ACHN (cell line): ENCODE measurements at places on chromosomes 3 and 15.

DNA sequence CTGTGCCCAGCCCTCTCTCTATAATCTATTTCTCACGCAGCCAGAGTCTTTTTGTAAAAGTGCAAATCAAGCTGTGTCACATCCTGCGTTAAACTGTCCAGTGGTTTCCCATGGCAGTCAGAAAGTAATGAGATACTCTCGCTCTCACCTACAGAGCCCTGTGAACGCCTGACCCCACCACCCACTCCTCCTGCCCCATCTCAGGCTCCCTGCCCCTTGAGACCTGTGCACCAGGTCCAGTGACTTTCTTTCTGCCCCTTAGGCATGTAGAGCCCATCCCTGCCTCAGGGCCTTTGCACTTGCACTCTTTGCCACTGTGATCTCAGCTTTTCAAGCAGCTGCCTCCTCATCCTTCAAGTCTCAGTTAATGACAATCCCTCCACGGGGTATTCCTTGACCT lies 58.3 kb upstream of the RASGRP1 start:
- no peak for DNase-seq

DNA sequence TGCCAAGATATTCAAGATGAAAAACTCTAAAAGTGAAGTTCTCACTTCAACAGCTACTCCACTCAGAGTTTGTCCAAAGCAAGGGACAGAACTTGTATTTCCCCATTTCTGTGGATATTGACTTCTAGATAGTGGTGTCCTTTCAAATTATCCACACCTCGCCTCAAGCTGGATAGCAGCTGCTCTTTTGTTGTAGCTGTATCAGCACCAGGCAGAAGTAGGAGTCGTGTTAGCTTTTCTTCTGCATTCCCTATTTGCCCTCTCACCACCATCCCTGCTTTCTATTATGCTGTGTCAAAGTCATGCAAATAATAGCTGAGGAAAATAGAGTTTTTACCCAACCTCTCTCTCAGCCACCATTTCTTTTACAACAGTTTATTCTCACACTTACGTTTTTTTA lies 303.8 kb downstream of the EPHA3 start:
- DNase-seq, result no peak

DNA sequence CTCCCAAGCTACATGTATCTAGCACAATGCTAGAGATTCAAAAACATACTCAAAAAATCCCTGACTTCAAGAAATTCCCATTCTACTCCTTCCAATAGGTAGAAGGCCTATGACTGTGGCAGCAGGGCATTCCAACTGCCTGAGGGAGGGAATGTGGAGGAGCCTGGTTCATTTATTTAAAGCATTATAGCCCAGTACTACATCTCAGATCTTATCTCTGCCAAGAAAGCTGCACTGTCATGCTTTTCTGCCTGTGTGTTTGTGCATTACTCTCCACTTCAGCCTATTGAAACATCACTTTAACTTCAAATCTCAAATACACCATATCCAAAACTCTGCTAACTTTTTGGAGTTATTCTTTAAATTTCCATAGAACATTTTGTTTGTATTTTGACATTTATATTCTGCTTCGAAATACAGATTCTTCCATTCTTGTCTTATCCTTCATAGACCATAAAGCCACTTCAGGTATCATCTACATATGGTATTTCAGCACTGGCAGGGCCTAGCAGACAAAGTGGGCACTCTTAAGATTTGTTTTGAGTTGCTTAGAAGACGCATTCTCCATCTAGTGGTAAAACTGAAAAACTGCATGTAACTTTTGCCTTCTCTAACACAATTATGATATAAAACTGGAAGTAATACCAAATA lies 59.1 kb upstream of the NEDD4 start:
- peak; percentile 62 for DNase-seq

DNA sequence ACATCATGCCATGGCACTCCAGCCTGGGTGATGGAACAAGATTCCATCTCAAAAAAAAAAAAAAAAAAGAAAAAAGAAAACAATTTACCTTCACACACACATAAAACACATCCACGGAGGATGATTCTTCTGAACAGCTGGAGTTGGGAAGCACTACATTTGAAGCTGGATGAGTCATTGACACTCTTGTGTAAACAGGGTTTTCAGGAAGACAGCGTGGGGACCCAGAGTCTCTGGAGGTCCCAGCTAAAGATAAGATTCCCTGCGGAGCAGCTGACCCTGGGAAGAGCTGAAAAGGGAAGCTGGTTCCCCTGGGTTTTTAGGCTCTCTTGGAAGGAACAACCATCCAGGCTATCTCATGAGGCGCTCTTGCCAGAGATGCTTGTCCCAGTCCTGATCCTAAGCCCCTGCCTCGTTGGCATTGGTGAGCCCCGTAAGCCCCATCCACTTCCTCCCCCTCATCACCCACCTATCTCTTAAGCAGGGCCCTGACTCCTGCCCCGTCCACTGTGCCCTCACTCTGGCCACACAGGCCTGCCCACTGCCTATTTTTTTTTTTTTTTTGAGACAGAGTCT lies 32.0 kb upstream of the FURIN start:
- DNase-seq, result no peak

GRCh38 chr3:149908424-149908957 lies 62.2 kb downstream of the PFN2 start:
- no peak for DNase-seq

DNA sequence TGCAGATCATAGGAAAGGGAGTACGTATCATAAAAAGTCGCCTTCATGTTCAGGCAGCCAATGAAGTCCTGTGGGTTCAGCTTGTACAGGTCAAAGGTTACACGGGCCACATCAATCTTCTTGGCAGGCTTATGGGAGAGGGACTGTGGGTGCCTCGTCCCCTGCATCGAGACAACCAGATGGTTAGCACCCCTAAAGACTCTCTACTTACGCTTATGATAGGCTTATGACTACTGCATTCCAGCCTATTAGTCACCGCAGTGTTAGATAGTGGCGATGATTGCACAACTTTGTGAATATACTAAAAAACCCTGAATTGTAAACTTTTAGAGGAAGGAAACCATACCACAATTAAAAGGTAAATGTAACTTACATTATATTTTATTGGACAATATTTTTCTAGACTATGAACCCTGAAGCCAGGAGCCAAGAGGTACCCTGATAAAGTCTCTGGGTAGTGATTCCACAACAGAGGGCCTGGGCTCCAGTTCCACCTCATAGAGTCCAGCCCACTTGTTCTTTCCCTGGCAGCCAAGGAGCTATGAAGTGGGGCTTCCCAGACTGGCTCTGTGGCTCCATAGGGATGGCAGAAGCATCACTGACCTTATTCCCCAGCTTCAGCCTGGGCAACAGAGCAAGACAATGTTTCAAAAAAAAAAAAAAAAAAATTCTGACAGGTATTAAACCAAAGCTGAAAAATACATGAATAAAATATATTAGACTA lies 2.5 kb upstream of the FANCD2 start:
- DNase-seq, result peak; percentile 70

DNA sequence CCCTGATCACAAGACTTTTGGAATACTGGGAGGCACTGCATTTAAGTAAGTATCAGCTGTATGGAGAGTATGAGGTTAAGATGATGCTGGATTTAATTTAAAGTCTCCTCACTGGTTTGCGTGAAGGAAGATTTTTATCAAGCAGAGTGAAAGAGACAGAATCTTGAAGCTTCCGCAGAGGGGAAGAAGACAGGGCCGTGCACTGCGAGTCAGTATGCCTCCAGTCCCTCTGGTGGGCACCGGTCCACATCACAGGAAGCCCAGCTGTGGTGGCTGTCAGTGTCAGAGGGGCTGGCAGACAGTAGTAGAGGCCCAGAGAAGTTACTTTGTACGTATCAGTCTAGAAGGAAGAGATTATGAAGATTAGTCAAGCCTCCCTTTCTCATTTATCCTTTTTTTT lies 379.0 kb upstream of the TPRG1 start:
- DNase-seq, result no peak

DNA sequence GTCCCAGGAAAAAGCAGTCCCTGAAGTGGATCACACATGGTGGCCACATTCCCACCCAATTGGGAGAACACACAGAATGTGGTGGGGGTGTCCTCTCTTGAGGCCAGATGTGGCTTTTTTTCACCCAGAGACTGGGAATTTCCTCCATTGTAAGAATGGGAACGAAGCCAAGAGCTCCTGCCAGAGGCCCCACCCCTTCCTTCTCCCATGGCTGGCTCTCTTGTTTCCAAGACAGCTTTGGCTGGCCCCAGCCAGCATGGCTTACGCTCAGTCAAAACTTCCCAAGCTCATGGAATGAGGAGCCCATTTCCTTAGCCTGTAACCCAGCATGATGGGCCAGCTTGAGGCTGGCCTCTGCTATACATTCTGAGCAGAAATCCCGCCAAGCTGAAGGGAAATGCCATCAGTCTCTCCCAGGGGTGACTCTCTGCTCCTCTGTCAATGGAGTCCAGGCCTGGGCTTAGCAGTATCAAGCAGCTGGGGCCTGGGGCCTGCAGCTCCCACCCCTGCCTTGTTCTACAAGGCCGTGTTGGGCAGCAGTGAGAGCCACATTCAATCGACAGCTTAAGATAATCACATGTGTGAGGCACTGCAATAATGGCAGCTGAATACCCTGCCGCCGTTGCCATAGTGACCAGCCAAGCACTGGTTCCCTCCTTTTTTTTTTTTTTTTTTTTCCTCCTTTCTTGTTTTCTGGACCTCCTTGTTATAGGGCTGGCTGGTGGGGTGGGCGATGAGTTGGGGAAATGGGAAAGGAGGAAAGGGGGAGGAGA lies 142.4 kb downstream of the EPHB1 start:
- peak; percentile 2 for DNase-seq

- no peak for DNase-seq
Measured at GRCh38 chr3:186385856-186386602, 24.0 kb upstream of the DGKG start.

DNA sequence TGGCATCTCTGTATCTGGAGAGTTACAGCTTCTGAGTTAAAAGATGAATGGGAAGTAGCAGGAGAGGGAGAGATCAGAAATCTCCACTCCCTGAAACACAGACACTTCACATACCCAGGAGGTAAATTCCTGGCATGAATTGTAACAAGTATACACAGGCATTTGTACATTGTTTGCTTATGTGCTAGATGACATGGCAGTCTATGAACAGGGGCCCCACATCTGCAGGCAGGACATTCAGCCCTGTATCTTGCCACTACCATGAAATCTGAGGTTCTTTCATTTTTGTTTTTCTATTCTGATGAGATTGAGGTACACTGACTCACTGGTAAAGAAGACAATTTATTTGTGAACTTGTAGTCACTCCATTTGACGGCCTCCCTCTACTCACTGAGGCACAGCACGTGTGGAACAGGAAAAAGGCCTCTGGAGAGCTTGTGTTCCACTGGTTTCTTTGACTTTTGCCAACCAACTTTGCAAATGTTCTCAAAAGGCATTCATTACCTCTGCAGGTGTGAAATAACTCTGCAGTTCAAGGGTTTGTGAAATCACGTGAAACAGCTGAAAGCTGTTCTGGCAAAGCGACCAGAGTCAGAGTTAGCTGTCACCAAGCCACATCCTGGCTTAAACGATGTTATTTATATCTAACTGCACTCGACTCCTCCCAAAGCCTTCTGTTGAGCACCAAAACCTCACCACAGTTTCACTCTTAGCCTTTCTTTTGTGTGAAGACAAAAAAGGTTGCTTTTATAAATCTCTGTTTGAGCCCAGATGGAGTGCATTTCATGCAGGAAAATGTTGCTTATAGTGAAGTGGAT lies 401.3 kb upstream of the CFAP20DC start:
- DNase-seq, result no peak

DNA sequence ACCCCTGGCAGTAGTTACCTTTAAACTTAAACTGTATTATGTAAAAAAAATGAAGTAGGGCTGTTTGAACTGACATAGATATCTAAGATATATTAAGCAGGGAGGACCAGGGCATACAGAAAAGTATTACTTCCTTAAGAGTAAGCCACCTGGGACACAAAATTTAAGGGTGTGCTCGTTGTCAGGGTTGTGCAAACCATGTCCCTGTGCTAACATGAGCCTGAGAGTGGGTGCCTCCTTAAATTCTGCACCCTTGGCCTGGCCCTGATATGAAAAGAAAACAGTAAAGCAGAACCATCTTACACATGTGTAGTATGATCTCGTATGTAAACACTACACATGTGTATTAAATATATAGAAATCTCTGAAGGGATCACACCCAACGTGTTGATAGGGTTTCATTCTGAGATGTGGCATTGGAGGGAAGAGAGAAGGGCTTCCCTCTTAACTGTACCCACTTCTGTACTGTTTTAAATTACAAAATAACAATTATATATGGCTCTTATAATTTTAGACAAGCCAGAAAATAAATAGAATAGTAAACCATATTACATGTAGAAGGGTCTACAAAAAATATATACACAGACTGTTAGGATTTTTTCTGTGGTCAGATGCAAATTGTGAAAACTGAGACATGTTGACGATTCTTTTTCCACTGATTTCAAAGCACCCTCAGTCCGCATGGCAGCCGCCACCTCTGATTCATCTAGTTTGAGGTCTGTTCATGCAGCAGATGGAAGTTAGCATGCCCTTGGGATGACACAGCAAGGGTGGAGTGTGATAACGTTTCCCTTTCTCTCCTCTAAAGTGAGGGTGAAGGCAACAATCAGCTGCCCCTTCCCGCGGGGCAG lies 400.8 kb upstream of the PROK2 start:
- peak; percentile 23 for DNase-seq

GRCh38 chr3:132321304-132321703 lies 4.1 kb downstream of the ACP3 start:
- DNase-seq, result no peak

DNA sequence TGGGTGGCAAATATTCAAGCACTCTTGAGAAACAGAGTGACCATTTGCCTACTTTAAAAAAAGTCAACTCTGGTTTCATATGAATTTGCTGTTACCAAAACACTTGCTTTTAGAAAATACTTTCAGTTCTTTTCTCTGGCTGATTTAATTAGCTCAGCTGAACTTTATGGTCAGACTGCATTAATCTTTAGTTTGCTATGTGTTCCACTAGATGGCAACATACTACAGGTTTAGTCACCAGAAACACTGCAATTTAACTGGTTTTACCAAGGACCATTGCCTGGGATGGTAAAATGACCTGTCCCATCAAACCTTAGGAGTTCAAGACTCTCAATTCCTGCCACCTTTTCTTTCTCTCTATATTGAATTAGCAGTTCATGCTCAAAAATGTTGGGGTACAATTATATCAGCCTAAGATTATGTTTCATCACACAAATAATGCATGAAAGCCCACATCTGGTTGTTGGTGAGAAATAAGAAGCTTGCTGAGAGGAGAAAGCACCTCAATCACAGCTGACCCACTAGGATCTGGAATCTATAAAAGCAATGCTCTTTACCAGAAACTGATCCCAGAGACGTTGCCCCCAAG lies 14.2 kb downstream of the EIF4E3 start:
- DNase-seq, result peak; percentile 60

GRCh38 chr3:155870945-155871745 lies 695 bp downstream of the GMPS start:
- peak; percentile 18 for DNase-seq

- DNase-seq, result no peak
Measured at GRCh38 chr15:86295511-86295910, 215.8 kb downstream of the AGBL1 start.
